ENCODE measurements at places on chromosomes 5 and 9. TPM values are rescaled to one million over a fixed set of nuclear protein-coding genes. Genes with fewer than 3 reads are reported as not detected.

GRCh38 chr5:119287547-119288111 lies 68.2 kb upstream of the TNFAIP8 start:
- no peak for DNase-seq

GRCh38 chr9:93254806-93255493 lies 71.0 kb downstream of the WNK2 start:
- DNase-seq: no peak

Gene RAPGEF6
- 46.8 TPM for total RNA-seq

DNA sequence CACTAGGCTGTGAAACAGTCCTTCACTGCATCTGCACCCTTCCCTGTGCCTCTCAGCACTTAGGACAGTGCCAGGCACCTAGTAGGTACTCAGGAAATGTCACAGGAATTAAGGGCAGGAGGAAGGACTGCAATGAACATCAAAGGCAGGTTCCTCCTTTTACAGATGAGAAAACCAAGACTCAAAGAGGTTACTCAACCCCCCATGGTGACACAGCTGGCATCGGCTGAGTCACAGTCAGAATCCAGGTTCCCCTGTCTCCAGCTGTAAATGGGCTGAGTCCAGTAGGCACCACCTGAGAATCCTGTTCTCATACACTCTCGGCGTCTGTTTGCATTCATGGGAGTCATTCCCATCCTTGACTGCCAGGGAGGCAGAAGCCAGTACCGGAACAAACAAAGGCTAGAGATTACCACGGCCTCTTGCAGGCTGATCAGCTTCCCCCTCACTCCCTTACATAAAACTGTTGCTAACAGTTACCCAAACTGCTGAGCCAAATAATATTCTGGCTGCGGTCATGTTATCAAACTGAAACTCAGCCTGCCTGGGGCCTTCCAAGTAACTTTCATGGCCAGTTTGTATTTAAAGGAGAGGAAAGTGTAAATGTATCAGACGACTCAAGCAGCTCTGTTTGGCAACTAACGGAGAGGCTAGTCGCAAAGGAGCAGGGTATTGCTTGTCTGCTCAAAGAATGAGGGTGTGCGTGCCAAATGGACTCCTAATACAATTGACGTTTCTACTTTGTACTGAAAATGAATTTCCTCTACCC lies 201.7 kb downstream of the PAPPA start:
- DNase-seq: no peak

DNA sequence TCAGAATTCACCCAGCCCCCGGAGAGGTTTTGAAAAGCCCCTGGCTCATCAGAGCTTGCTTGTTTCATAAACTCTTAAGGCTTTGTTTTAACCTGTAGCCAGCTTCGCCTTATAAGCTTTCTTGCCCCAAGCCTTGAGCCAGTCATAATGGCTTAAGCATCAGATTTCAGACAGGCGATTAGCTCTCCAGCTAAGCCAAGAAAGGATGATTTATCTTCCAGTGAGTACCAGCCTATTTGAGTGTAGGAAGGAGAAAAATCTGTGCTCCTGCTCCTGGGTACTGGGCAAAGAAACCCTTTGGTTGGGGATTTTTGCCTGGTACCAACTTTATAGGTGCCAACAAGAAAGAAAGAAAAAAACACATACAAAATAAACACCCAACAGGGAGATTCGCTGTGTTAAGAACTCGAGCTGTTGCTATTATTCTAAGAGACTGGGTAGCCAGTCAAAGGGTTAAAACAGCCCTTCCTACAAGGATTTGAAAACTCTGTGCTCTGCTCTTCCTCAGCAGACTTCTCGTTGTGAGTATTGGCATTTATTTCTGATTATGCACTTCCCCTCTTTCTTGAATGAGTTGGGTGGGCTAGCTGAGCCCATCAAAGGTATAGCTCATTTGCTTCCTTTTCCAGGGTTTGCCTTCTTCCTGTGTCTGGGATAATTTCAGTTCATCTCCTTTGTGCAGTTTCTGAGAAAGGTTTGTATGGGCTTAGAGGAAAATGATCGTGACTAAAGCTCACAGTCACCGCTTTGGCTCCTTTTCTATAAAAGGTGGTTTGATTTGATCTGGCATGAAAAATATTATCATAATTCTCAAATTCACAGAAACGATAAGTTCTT lies 157.2 kb upstream of the DMRT1 start:
- DNase-seq: no peak
